ENCODE measurements at places on chromosomes 3 and 15.

- no peaks in the 10 kb centered on the region for H3K27me3 ChIP-seq
- peak overlapping the region; percentile 84 for H3K27ac ChIP-seq
- H3K36me3 ChIP-seq, result no peaks in the 10 kb centered on the region
These were observed 601.2 kb downstream of the PYDC2 start for GRCh38 chr3:192062186-192062585.

GRCh38 chr3:127802606-127803005, 19.7 kb downstream of the MGLL start:
- no peak overlapping the region for H3K4me3 ChIP-seq
- no peaks in the 10 kb centered on the region for H3K27me3 ChIP-seq
- peaks cover 18% of the 10 kb centered on the region for H3K36me3 ChIP-seq
- no peak for DNase-seq
- peaks cover 53% of the 10 kb centered on the region for H3K4me1 ChIP-seq

GRCh38 chr3:196948442-196949284, 6.3 kb upstream of the NCBP2 start:
- H3K27ac ChIP-seq, result no peak overlapping the region
- DNase-seq, result peak; percentile 65
- H3K36me3 ChIP-seq, result no peaks in the 10 kb centered on the region
- H3K4me1 ChIP-seq, result peaks cover 3% of the 10 kb centered on the region
- no peaks in the 10 kb centered on the region for H3K27me3 ChIP-seq

- no peak for DNase-seq
- H3K4me1 ChIP-seq, result peaks cover 21% of the 10 kb centered on the region
These were observed 131.4 kb downstream of the TMCO5A start for GRCh38 chr15:38065721-38066345.

DNA sequence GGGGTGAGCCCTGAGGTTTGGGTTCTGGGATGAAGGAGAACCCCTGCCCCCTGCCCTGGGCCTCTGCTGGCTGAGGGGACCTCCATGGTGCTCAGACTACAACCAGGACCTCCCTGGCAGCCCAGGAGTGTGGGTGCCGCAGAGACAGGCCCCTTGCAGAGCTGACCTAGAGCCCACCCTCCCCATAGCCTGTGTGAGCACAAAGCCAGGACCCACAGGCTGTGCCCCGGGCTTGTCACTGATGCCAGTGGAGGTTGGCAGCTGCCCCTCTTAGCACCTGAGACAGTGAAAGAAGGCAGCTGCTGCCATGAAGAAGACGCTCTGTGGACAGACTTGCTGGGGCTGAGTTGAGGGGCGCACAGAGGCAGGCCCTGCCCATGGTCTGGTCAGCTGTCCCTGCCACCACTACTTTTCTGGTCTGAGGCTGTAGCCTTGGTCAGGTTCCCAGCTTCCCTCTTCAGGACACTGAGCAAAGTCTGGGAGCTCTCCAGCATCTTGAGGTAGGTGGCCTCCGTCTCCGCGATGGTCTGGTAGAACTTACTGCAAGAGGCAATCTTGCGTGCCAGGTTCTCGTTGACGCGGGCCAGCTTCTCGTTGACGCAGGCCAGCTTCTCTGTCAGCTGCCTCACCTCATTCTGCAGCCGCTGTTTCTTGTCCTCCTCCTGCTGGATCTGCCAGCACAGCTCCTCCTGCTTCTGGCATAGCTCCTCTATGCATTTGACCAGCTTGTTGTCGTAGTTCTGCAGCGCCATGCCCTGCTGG, 23.0 kb downstream of the USP4 start:
- DNase-seq, result no peak
- H3K27me3 ChIP-seq, result no peaks in the 10 kb centered on the region
- no peaks in the 10 kb centered on the region for H3K4me1 ChIP-seq
- no peak overlapping the region for H3K27ac ChIP-seq
- peaks cover 10% of the 10 kb centered on the region for H3K36me3 ChIP-seq

DNA sequence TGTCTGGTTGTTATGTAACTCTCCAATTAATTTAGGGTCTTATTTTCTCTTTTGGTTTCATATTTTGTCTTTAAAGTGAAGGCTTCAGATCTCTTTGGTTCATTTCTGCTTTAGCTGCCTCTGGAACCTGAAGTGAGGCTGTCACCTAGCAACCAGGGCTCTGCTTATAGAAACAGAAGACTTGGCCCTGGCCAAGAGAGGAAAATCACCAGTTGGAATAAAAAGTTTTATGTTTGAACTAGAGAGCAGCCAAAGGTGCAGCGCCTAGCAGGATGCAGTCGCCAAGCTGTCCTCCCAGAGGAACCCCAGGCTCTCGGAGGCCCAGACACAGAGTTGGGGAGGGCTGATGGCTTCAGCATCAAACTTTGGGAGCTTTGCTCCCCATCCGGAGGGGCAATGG, 41.1 kb downstream of the LYZL4 start:
- H3K36me3 ChIP-seq, result no peaks in the 10 kb centered on the region
- no peaks in the 10 kb centered on the region for H3K27me3 ChIP-seq
- DNase-seq, result no peak
- no peak overlapping the region for H3K27ac ChIP-seq
- H3K4me1 ChIP-seq, result no peaks in the 10 kb centered on the region
- no peak overlapping the region for H3K4me3 ChIP-seq

- H3K27ac ChIP-seq, result no peak overlapping the region
- H3K4me3 ChIP-seq, result no peak overlapping the region
These were observed 75.6 kb upstream of the CACNA2D3 start for GRCh38 chr3:54046641-54047214.

DNA sequence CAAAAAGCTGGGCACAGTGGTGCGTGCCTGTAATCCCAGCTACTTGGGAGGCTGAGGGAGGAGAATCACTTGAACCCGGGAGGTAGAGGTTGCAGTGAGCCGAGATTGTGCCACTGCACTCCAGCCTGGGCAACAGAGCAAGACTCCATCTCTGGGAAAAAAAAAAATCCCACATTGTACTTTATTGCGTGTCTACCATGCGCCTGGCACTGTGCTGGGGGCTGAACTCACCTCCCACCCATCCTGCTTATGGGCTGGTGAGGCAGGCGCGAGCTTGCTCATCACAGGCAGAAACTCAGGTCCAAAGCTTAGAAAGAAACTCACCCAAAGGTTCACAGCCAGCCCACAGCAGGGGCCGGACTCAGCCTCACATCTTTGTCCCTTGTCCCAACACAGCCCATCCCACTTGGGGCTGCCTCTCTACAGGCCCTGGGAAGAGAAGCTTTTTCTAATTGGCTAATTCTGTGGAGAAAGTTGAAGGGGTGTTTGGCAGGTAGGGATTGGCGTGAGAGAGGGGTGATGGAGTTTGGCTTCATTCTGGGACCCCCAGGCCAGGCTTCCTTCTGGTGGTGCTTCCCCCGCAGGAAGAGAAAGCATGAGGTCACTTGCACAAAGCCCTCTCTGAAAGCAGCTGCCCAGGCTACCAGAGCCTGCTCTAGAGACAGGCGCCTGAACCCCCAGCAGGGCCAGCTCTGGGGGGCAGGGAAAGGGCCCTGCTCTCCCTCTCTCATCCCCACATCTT, 122.6 kb upstream of the SMAD3 start:
- no peak for DNase-seq
- no peaks in the 10 kb centered on the region for H3K36me3 ChIP-seq
- no peak overlapping the region for H3K4me3 ChIP-seq
- peaks cover 30% of the 10 kb centered on the region for H3K4me1 ChIP-seq
